ENCODE measurements at places on chromosomes 7 and 10. TPM values are rescaled to one million over a fixed set of nuclear protein-coding genes. Genes with fewer than 3 reads are reported as not detected.

Gene SLC18A3
- total RNA-seq, result not detected

Gene GIMAP5
- 0.57 TPM for total RNA-seq

Gene ZKSCAN5
- total RNA-seq, result 10.2 TPM

Gene SFRP5
- total RNA-seq, result not detected

Gene ENO4
- total RNA-seq, result 0.22 TPM

Gene PTN
- not detected for total RNA-seq

Gene CDHR1
- total RNA-seq, result not detected

Gene FZD8
- total RNA-seq, result 0.22 TPM

Gene RASA4
- total RNA-seq, result 18.3 TPM

Gene IFIT3
- 1.1 TPM for total RNA-seq

Gene ANKRD7
- total RNA-seq, result not detected

GRCh38 chr7:937856-938484 lies 16.5 kb downstream of the ADAP1 start:
- no peak for DNase-seq

GRCh38 chr7:29140873-29141468 lies 5.4 kb downstream of the CPVL start:
- DNase-seq, result no peak

GRCh38 chr10:47255033-47255813 lies 44.8 kb upstream of the GDF10 start:
- DNase-seq, result no peak

DNA sequence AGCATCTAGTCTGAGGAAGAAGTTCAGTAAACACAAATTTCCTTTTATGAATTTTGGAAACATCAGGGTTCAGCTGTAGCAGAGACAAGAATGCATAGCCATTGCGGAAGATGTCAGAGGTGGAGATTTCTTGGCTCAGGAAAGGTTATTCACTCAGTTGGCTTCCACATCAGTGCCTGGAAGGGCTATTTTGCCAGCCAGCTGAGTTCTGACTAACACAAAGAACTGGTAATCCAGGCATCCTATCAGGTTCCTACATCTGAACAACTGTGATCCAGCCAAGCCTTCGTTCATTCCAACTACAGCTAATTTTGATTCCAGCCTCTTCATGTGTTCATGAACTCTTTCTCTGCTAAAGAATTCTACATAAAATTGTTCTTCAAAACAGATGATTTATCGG lies 965.6 kb downstream of the XPNPEP1 start:
- DNase-seq, result no peak

DNA sequence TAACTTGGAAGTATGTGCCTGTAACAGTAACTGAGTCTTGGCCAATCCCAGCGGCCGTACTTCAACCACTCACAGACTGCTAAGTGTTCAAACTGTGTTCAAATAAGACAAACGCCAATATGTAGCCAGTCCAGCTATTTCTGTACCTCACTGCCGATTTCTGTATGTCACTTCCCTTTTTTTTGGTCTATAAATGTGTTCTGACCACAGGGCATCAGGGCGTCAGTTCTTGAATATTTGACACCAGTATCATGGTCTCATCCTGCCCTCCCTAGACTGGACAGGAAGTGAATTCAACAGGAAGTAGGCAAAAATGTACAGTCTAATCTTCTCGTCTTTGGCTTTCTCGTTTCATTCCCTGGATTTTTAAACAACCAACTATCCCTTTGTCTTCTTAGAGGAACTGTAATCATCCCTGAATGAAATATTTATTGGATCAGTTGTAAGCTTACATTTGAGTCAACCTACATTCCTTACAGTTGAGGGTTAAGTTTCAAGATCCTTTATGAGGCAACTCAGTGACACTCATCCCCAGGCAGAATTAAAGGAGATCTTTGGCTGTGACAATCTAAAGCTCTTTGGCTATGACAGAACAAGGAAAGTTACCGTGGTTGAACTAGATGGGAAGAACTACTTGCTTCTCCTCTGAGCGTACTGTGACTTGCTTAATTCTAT lies 232.7 kb downstream of the NSUN6 start:
- no peak for DNase-seq

DNA sequence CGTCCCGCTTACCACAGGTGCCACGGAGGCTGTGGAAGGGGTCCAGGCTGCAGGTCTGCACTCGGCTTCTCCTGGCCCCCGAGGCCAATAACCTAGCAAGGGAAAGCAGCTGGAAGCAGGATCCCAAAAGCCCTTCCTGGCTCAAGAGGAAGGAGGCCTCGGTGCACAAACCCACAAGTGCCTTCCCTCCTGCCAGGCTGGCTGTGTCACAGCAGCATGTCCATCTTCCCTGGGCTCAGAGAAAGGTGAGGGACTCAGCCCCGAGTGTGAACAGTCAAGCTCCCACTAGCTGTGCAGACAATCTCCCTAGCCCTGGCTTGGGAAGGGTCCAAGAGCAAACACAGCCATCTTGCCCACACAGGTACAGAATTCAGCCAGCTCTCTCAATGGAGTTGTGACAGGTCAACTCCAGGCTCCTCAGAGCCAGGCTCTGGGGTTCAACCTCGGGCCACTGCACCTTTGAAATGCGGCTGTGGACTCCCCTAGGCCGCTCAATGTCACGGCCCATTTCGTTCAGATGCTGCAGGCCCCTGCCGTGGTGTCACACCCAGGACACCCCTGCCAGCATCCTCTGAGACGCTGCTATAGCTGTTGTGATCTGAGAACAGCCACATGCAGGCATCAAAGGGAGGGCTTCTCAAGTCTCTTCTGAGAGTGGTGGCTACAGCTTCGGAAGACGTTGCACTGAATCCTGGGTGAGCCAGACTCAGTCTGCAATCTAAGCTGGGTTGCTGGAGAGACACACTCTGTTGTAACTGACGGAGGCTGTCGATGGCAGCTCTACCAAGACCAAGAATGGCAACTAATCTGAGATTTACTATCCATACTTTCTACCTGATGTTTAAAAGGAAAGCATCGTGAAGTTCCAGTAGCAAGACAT lies 137.9 kb downstream of the DIP2C start:
- no peak for DNase-seq

DNA sequence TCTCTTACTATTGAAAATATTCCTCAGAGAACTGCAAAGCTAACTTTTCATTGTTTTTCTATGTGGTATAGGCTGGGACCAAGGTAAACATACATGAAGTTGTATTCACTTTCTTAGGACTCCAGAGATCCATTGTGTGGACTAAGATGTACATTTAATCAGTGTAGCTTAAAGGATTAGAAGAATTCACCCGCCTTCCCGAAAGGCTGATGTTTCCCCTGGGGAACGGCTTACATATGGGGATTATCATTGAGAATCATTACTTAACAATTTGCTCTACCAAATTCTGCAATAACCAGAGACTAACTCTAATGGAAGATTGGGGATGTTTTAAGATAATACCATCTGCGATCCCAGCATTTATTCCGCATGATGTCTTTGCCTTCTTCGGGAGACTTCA lies 257.1 kb upstream of the KIAA1217 start:
- DNase-seq, result no peak

DNA sequence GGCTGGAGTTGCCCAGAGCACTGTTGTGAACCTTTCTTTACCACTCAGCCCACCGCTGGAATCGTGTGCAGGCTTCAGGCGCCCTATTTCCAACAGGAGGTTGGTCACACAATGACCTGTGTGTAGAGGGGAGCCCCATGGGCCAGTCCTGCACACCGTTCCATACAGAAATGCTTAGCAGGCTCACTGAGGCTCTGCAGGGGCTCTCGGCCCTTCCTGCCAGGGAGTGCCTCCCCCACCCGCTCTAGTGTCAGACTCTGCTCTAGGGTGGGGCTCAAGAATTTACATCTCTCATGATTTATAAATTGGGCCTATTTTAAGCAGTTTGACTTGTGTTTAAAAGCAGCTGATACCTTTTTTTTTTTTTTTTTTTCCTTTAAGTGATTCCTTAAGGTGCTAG lies 42.0 kb downstream of the SHH start:
- DNase-seq, result no peak

GRCh38 chr7:73717991-73718405 lies 1.5 kb downstream of the STX1A start:
- DNase-seq, result peak; percentile 73

- no peak for DNase-seq
These were observed 653.2 kb upstream of the MKI67 start for GRCh38 chr10:128779416-128779815.

- no peak for DNase-seq
These were observed 212.1 kb upstream of the PRSS58 start for GRCh38 chr7:142469696-142470543.

GRCh38 chr7:82594665-82595064 lies 151.1 kb upstream of the CACNA2D1 start:
- no peak for DNase-seq

DNA sequence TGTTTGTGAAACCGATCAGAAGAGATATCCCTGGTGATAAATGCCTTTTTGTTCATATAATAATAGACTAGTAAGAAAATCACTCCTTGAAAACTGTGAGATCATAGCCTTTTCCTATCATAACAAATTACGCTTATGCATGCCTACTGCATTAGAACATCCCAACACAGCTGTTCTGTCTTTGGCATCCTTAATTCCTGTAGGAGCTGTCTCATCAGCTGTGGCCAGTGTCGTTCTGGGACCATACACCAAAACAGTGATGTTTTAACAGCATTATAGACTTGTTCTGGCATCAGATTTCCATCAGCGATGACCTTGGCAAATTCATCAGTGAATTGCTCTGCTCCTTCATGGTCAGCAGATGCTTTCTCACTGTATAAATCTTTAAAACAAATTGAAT lies 423.6 kb upstream of the LRGUK start:
- no peak for DNase-seq
